ENCODE measurements at places on chromosomes 5 and 9. TPM values are rescaled to one million over a fixed set of nuclear protein-coding genes. Genes with fewer than 3 reads are reported as not detected.

CCNI2 gene
- total RNA-seq, result not detected

SLC34A1 gene
- not detected for total RNA-seq

TTF1 gene
- total RNA-seq, result 10.4 TPM

CDKN2B-AS1 gene
- 0.75 TPM for total RNA-seq

All from endothelial cell of coronary artery (primary cell).